ENCODE measurements at places on chromosomes 11 and 22.

DNA sequence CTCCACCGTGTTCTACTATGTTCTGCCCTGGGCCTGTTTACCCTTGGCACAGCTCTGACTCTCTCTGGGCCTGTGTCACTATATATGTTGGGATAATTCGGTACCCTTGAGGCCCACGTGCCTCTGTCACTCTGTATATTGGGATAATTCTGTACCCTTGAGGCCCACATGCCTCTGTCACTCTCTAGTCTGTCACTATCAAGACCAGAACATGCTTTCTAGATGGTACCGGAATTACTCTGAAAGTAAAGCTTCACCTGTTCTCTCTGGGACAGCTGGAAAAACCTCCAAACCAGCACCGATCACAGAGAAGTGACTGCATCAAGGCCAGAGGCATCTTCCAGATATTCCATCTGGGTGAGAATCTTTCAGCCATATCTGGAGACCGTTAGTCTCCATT, 9.3 kb upstream of the FCHSD2 start:
- DNase-seq, result no peak

- DNase-seq, result no peak
Measured at GRCh38 chr22:30824711-30825110, 130.0 kb downstream of the OSBP2 start.

DNA sequence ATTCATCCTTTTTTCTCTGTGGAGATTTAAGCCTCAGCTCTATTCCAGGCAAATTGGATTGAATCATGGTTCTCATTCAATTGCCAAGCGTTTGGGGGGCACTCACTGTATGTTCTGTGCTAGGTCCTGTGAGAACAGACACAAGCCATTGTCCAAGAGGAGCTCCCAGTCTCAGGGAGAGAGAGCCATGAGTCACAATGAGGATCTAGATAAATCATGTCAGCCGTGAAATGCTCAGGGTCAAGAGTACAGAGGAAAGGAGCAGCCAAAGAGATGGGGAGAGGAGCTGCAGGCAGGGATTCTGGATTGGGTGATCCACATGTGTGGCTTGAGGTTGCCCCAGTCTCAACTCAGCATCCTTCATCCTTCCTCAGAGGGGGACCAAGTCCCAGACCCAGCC, 93.6 kb downstream of the FEZ1 start:
- no peak for DNase-seq

DNA sequence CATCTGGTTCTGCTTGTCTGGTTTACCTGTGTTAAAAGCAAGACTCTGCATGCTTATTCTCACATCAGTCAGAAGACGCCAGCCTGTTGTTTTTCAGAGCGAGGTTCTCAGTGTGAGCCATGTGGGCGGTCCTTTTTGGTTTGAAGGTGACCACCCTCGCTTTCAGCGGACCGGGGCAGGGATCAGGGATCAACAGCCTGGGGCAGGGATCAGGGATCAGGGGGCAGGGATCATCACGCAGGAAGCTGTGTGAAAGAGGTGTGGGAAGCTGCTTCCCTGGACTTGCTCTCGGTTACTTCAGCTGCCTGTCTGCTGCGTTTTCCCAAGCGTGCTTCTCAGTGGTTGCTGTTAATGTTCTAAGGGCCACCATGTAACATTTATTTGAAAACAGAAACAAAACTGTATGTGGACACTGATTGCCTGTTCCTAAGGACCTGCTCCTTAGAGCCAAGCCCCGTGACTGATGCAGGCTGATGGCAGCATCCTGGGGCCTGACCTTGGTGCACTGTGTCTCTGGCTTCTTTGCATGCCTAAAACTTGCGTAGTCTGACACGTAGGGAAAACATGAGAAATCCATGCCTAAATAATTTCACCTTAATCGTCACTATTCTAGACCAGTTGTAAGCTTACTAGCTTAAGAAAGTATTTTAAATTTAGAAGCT, 146.9 kb downstream of the ATXN10 start:
- no peak for DNase-seq

- DNase-seq, result no peak
Measured at GRCh38 chr22:18931905-18932652, 4.0 kb downstream of the PRODH start.

DNA sequence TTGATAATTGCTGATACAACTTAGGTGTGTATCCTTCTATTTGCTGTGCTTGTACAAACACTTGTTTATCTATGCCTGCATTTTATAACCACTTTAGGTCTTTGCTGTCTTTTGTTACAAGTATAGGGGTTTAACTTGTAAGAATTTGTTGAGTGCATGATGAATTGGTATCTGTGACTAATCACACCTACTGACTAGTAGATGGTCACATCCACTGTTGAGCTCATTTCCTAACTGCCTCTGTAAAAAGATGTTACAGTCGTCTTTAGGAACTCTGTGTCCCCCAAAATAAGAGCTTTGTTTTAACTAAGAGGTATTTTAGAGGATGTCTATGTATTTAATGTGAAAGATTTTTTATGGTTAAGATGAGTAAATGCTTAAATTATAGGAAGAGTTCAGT, 60.5 kb downstream of the HIPK3 start:
- no peak for DNase-seq

- no peak for DNase-seq
Measured at GRCh38 chr11:7421136-7421535, 64.2 kb upstream of the OLFML1 start.

DNA sequence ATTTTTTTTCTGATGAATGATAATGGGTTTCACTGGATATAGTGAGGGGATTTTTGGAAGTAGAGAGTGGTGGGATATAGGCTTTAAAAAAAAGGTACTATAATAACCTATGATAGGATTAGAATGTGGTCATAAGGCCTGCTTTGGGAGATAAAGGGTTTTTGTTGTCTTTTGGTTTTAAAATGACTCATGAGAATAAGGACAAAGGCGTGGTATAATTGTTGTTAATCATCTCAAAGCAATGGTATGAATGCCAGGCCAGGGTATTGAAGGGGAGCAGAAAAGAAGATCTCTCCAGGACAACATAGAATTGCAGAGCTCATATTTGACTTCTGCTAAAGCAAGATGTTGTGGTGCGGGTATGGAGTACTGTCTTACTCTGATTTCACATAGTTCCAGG, 579.4 kb downstream of the JRKL start:
- DNase-seq, result no peak

- DNase-seq, result no peak
Measured at GRCh38 chr11:95445746-95446333, 214.8 kb upstream of the SESN3 start.

- DNase-seq, result no peak
Measured at GRCh38 chr11:69644071-69644961, 3.4 kb downstream of the CCND1 start.

DNA sequence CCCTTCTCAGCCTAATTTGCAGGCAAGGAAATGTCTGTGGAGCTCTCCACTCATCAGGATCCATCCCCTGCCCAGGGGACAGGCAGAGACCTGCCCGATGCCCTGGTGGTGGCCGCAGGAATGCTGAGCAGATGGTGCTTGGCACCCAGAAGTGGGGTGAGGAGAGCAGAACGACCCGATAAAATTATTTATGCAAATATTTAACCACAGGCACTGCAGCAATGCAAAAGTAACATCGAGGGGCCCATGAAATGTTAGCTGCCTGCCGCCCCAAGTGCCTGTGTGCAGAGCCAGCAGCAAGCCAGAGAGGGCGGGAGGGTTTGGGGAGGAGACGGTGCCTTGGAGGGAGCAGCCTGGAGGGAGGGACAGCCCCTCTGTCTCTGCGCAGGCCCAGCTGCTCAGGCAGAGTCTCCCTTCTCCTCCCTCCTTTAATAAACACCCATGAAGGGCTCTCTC, 205.5 kb downstream of the CTTN start:
- no peak for DNase-seq
